GM23248 (cell line): ENCODE measurements at places on chromosomes 3 and 15. TPM values are rescaled to one million over a fixed set of nuclear protein-coding genes. Genes with fewer than 3 reads are reported as not detected.

DNA sequence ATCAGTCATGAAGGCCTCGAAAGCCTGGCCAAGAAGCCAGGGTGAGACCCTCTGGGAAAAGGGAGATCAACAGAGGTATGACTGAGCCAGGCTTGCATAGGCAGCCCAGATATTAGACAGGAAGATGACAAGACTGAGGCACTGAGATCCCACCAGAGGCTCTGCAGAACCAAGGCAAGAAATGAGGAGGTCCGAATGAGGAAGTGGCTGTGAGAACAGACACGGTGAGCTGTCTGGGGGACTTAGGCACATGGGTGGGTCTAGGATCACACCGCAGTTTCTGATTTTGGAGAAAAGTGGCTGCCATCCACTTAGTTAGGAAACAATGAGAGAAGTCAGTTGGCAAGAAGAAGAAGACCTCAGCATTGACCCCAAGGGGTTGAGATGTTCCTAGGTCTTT, 31.5 kb upstream of the PRSS50 start:
- DNase-seq = no peak
- H3K27ac ChIP-seq = no peak overlapping the region
- no peaks in the 10 kb centered on the region for H3K4me1 ChIP-seq
- no peak overlapping the region for H3K4me3 ChIP-seq
- peaks cover 17% of the 10 kb centered on the region for H3K27me3 ChIP-seq
- H3K36me3 ChIP-seq = no peaks in the 10 kb centered on the region

GRCh38 chr3:179348325-179349013, 960 bp downstream of the MFN1 start:
- peak; percentile 20 for DNase-seq
- peak overlapping the region; percentile 79 for H3K27ac ChIP-seq
- peaks cover 10% of the 10 kb centered on the region for H3K36me3 ChIP-seq
- peak overlapping the region; percentile 89 for H3K4me3 ChIP-seq

GRCh38 chr15:92780843-92781242, 119.3 kb upstream of the CHD2 start:
- no peaks in the 10 kb centered on the region for H3K36me3 ChIP-seq
- H3K27me3 ChIP-seq = no peaks in the 10 kb centered on the region

DNA sequence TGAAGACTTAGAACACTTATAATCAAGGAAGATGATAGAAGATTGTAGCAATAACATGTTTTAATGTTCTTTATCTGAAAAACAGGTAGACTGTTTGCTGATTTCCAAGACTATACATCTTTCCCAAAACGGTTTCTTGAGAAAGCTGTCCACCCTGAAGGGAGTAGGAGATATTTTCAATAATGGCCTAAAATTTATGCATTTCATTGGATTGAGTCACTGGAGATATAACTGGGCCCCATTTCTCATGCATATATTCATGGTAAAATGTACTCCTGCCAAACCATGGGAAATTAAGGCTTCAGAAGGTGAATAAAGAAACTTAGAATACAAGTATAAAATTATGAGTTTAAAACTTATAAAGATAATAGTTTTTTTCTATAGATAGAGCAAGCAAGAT, 143.9 kb downstream of the LSAMP start:
- H3K27ac ChIP-seq = no peak overlapping the region
- no peaks in the 10 kb centered on the region for H3K36me3 ChIP-seq
- peaks cover 10% of the 10 kb centered on the region for H3K4me1 ChIP-seq
- no peaks in the 10 kb centered on the region for H3K27me3 ChIP-seq
- H3K4me3 ChIP-seq = no peak overlapping the region

DNA sequence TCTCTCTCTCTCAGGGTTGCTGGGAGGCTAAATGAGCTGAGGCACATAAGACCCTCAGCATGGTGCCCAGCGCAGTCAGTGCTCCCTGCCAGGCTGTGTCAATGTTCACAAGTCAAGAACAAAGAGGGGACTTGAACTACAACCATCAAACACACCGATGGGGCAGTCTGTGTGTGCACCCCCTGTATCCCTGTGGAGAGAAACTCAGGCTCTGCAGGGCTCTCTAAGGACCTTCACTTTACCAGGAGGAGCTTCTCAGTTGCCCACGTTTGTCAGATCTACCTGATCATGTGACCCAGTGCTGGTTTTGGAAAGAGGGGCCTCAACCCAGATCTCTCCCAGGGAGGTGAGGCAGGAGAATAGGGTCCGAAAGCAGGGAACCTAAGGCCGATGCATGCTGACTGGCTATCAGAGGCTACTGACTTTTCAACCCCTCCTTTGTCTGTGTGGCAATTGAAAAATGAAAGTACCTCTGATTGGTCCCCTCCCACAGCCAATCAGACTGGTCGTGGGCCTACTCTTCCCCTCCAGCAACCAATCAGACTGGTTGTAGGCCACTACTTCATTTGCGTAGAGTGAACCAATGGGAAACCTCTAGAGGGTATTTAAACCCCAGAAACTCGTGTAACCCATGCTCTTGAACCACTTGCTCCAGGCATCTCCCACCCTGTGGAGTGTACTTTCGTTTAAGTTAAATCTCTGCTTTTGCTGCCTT, 34.0 kb downstream of the RHCG start:
- no peak overlapping the region for H3K27ac ChIP-seq
- no peaks in the 10 kb centered on the region for H3K36me3 ChIP-seq

DNA sequence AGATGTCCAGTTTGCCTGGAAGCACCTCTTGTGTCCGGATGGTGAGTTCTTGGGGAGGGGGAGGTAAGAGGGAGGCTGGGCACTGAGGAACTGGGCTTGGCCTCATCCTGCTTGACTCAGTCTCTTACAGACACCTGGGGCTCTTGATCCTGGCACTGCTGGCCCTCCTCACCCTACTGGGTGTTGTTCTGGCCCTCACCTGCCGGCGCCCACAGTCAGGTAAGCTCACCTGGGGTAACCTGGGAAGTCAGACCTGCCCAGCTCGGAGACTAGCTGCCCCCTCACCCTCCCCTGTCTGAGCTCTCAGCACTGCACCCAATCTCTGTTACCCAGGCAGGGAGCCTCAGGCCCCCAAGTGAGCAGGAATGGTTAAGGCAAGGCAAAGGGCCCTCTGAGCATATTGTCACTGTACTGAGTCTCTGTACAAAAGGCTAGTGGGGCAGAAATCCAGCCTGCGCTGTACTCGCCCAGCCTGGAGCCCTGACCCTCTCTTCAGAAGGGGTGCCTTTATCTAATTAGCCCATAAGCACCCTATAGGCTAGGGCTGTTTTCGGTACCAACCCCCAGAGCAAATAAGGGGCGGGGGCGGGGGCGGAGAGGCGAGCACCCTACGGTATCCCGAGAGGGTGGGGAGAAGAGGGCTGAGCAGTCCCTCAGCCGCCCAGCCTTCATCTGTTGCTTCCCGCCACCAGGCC, 2.2 kb upstream of the IL17RC start:
- peaks cover 13% of the 10 kb centered on the region for H3K4me1 ChIP-seq
- no peak overlapping the region for H3K27ac ChIP-seq
- no peak for DNase-seq
- H3K27me3 ChIP-seq = no peaks in the 10 kb centered on the region

DNA sequence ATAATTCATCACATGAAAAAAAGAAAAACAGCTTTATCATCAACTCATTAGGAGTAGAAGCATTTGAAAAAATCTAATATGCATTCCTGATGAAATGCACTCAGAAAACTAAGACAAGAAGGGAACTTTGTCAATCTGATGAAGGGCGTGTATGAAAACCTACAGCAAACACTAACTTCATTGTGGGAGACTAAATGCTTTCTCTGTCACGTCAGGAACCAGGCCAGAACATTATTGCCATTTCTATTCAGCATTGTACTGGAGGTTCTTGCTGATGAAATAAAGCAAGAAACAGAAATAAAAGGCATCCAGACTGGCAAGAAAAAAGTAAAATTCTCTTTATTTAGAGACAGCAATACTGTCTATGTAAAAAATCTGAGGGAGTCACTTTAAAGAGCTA, 235.2 kb downstream of the GABRB3 start:
- H3K27ac ChIP-seq = no peak overlapping the region
- no peaks in the 10 kb centered on the region for H3K4me1 ChIP-seq
- DNase-seq = no peak
- H3K27me3 ChIP-seq = no peaks in the 10 kb centered on the region
- H3K36me3 ChIP-seq = no peaks in the 10 kb centered on the region

DNA sequence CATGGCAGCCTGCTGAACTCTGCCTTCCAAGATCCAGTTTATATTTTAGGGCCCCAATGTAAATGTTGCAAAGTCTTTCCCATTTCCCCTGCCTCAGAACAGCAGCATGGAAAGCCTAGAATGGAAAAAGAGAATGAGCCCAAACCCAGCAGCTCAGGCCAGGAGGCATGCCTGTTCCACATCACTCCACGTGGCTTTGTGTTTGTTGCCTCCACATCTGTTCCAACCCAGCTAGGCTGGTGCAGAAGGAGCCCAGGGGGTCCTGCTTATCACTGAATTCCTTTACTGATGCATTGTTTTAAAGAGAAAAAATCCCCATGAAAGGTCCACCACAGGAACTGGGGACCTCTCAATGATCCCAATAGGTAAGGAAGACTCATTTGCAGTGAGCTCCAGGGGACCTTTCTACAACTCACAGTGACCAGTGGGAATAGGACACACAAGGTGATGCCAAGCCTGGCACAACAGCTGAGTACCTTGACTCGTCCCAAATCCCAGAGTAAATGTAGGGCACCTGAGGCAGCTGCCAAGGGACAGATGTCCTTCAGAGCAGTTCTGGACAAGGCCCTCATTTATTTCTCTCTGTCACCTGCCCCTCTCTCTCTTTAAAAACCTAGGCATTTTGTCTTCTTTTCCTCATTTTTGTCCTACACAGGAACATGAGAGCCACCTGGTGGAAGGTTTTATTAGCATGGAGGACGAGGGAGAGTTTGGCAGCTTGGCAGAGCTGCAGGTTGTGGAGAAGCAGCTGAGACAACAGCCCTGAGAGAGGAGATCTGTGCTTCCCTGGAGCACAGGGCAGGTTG, 41.7 kb upstream of the ADAMTS17 start:
- H3K27me3 ChIP-seq = no peaks in the 10 kb centered on the region
- H3K36me3 ChIP-seq = no peaks in the 10 kb centered on the region
- peak; percentile 10 for DNase-seq
- no peak overlapping the region for H3K4me3 ChIP-seq
- H3K4me1 ChIP-seq = no peaks in the 10 kb centered on the region
- no peak overlapping the region for H3K27ac ChIP-seq

DNA sequence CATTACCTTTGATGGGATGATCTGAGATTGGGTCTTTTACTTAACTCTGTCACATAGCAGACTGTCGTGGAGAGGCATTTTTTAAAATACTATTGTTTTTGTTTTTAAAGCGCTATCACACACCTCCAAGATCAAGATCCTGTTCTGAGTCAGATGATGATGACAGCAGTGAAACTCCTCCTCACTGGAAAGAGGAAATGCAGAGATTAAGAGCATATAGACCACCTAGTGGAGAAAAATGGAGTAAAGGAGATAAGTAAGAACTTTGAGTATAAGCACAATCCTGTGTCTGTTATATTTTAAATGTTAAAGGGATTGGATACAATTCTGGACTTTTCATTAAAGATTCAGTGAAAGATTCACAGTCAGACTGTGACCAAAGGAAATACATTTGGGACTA, 18.4 kb upstream of the ZBTB47 start:
- DNase-seq = peak; percentile 55
- no peak overlapping the region for H3K4me3 ChIP-seq
- no peaks in the 10 kb centered on the region for H3K27me3 ChIP-seq
- peaks cover 14% of the 10 kb centered on the region for H3K4me1 ChIP-seq

- H3K4me1 ChIP-seq = peaks cover 5% of the 10 kb centered on the region; the same call in 1 of the 2 replicates
- H3K36me3 ChIP-seq = no peaks in the 10 kb centered on the region
- no peak overlapping the region for H3K27ac ChIP-seq
- DNase-seq = peak; percentile 89
These were observed 181.8 kb downstream of the PDCD6IP start for GRCh38 chr3:33980252-33980651.

GRCh38 chr3:150238995-150239619, 169.0 kb upstream of the TSC22D2 start:
- H3K4me3 ChIP-seq = no peak overlapping the region
- no peak overlapping the region for H3K27ac ChIP-seq
- peaks cover 46% of the 10 kb centered on the region for H3K4me1 ChIP-seq

GRCh38 chr3:48014358-48014757, 1.9 kb downstream of the MAP4 start:
- H3K4me3 ChIP-seq = no peak overlapping the region
- H3K27me3 ChIP-seq = no peaks in the 10 kb centered on the region
- H3K4me1 ChIP-seq = peaks cover 66% of the 10 kb centered on the region
- peak; percentile 30 for DNase-seq
- H3K36me3 ChIP-seq = no peaks in the 10 kb centered on the region

- DNase-seq = no peak
- H3K36me3 ChIP-seq = no peaks in the 10 kb centered on the region
- no peaks in the 10 kb centered on the region for H3K4me1 ChIP-seq
These were observed 7.0 kb downstream of the RHCG start for GRCh38 chr15:89489376-89489775.

- no peaks in the 10 kb centered on the region for H3K36me3 ChIP-seq
- no peak overlapping the region for H3K4me3 ChIP-seq
- H3K27me3 ChIP-seq = 0 out of 2 replicates have a peak, but pooled peaks cover 7% of the 10 kb centered on the region
- H3K4me1 ChIP-seq = no peaks in the 10 kb centered on the region
- no peak for DNase-seq
- H3K27ac ChIP-seq = no peak overlapping the region
These were observed 422.7 kb upstream of the ALCAM start for GRCh38 chr3:104943974-104944373.

- no peak for DNase-seq
- no peaks in the 10 kb centered on the region for H3K36me3 ChIP-seq
- H3K4me1 ChIP-seq = peaks cover 1% of the 10 kb centered on the region
- H3K27me3 ChIP-seq = peaks cover 33% of the 10 kb centered on the region
These were observed 211.7 kb upstream of the WNT5A start for GRCh38 chr3:55698831-55699230.

DNA sequence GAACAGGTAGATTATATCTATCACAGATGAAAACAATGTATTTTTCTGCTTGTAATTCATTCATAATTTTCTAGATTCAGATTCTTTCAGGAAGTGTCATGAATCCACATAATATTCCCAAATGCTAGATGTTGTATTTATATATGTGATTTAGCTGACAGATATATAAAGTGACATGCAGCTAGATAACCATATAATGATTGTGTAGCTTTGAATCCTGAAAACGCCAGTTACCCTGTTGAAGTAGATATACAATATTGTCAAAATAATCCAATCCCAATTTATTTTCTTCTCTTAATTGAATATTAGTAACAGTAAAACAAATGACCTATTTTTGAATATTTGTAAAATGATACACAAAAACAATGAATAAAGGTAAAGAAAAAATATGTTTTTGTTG, 738.4 kb downstream of the CADM2 start:
- H3K27ac ChIP-seq = no peak overlapping the region
- H3K27me3 ChIP-seq = no peaks in the 10 kb centered on the region
- no peak for DNase-seq
- H3K36me3 ChIP-seq = no peaks in the 10 kb centered on the region

- no peaks in the 10 kb centered on the region for H3K27me3 ChIP-seq
- H3K4me3 ChIP-seq = no peak overlapping the region
- H3K27ac ChIP-seq = peak overlapping the region; percentile 58
These were observed 39.8 kb downstream of the TUBGCP4 start for GRCh38 chr15:43410572-43411214.

The HYAL1 gene
- 0.51 TPM in 1 of 2 replicates, not detected in the other for total RNA-seq

The HRG gene
- not detected in 2 replicates for total RNA-seq

The PRTG gene
- total RNA-seq = under 0.01 TPM in 1 of 2 replicates, not detected in the other

The C3orf85 gene
- not detected in 2 replicates for total RNA-seq

The RSRC1 gene
- total RNA-seq = 30.7 and 34.6 TPM in 2 replicates
